ENCODE measurements at places on chromosomes 5 and 9.

GRCh38 chr5:109038209-109038840 is 290.6 kb downstream of the FER start:
- DNase-seq, result no peak

DNA sequence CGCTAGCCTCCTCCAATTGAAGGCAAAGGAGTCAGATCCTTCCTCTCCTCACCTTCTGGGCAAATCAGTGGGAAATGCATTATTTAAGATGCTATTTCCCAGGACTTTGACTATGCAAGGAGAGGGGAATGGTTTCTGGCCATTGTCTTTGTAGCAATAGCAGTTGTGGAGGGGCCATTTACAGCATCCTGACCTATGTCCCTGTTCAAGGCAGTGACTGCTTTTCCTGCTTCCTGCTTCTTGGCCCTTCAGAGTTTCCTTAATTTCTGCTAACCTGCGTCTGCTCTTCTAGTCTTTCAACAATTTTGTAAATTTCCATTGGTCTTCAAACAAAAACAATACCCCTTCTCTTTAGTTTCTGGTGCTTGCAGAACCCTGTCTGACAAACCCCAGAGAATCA is 72.8 kb upstream of the PPARGC1B start:
- no peak for DNase-seq

- DNase-seq, result no peak
Observed at GRCh38 chr9:123867034-123867433, 62.9 kb downstream of the DENND1A start.

GRCh38 chr5:56837956-56838355 is 22.6 kb downstream of the MAP3K1 start:
- no peak for DNase-seq

DNA sequence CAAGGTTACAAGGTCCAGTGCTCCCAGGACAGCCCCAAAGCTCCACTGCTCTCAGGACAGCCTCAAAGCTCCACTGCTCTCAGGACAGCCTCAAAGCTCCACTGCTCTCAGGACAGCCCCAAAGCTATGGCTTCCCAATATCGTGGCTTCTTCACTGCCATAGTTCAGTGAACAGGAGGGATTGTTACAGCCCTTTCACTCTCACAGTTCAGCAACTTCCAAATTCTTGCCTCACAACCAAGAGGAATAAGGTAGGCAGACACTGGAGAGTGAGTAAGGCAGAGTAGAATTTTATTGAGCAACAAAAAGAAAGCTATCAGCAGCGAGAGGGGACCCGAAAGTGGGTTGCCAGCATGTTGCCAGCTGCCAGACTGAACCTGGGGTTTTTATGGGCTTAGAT is 277.6 kb downstream of the CDH10 start:
- no peak for DNase-seq

GRCh38 chr5:168072665-168073064 is 218.8 kb upstream of the WWC1 start:
- DNase-seq, result no peak

GRCh38 chr5:172624083-172624995 is 16.7 kb upstream of the NEURL1B start:
- no peak for DNase-seq

DNA sequence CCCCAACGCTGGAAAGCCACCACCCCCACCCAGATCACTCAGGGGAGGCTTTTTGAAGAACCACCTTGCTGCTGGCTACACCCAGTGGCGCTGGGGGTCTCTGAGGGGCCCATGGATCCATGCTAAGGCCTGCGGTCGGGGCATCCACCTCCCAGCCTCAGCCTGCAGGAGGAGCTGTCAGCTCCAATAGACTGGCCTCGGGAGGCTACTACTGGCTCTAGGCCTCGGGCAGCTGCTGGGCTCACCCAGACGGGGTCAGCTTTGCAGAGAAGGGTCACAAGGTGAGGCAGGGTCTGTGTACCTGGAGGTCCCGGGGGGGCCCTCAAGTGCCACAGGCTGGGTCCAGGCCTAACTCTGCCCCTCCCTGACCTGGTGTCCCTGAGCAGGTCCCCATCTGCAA is 193.7 kb downstream of the OLFM1 start:
- no peak for DNase-seq

- DNase-seq, result no peak
Observed at GRCh38 chr9:120383999-120384924, 195.7 kb downstream of the CDK5RAP2 start.

GRCh38 chr5:139880416-139881142 is 85.0 kb downstream of the PSD2 start:
- DNase-seq, result no peak

GRCh38 chr5:157502143-157502647 is 42.2 kb downstream of the NIPAL4 start:
- DNase-seq, result no peak

GRCh38 chr5:133241179-133242092 is 189.6 kb downstream of the HSPA4 start:
- no peak for DNase-seq

DNA sequence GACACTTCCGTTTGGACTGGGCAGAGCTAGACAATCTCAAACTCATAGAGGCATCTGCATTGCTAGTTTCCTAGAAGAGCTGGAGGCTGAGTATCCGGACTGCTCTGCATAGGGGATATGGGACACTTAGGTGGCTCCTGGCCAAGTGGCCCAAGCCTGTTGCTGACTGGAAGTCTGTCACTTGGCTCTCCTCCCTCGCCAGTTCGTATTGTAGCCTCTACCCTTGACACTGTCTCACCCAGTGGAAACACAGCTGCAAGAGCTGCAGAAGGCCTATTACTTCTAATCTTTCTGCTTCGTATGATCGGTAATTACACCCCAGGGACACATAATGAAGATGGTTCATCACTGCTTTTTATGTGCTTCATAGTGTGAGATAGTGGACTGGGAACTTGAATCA is 34.7 kb downstream of the ITGA1 start:
- no peak for DNase-seq

- DNase-seq, result no peak
Observed at GRCh38 chr9:69131682-69132081, 42.4 kb upstream of the TJP2 start.

DNA sequence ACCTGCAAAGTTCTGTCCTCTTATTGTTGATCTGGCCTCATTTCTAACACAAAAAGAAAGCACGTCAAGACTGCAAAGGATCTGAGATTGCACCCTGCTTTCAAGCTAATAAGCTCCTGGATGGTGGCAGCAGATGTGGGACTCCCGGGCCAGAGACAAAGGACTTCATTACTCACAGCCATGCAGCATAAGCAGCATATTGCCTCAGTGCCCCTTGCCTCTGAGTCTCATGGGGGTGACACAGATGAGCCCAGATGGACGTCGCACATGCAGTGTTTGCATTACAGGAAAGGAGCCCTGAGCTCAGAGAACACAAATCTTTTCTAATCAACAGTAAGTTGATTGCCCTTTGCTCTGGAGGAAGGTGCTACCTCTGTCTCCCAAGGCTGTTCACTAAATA is 105.0 kb downstream of the SLC28A3 start:
- no peak for DNase-seq

DNA sequence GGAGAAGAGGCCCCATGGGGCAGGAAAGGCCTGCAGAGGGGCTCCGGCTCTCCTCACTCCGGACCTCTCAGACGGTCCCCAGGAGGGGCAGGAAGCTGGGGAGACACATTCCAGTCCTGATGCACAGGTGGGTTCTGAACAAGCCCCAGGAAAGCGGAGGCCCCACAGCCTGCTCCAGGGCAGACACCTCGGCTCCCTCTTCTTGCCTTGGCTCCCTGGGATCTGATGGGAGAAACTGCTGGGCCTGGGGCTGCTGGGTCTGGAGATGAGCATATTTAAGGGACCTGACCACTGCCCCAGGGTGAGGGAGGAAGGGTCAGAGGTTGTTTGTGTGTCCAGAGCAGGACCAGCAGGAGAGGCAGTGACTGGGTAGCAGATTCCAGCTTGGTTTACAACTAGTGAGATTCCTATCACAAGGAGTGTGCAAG is 1.2 kb downstream of the CORO2A start:
- DNase-seq, result no peak

DNA sequence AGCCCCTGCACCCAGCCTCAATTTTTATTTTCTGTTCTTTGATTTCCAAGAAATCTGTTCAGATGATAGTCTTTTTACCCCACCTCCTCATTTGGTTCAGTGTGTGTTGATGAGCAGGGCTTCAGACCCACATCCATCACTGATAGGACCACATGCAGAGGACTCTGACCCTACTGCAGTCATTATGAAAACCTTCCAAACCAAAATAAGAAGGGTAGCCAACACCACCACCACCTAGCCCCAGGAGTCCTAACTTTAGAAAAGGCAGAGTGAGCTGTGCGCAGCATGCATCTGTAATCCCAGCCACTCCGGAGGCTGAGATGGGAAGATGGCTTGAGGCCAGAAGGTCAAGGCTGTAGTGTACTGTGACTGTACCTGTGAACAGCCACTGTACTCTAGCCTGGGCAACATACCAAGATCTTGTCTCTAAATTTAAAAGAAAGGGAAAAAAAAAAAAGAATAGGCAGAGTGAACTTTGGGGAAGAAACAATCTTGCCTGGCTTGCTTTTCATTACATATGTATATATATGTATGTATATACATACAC is 13.0 kb downstream of the CDKN2AIPNL start:
- DNase-seq, result no peak

DNA sequence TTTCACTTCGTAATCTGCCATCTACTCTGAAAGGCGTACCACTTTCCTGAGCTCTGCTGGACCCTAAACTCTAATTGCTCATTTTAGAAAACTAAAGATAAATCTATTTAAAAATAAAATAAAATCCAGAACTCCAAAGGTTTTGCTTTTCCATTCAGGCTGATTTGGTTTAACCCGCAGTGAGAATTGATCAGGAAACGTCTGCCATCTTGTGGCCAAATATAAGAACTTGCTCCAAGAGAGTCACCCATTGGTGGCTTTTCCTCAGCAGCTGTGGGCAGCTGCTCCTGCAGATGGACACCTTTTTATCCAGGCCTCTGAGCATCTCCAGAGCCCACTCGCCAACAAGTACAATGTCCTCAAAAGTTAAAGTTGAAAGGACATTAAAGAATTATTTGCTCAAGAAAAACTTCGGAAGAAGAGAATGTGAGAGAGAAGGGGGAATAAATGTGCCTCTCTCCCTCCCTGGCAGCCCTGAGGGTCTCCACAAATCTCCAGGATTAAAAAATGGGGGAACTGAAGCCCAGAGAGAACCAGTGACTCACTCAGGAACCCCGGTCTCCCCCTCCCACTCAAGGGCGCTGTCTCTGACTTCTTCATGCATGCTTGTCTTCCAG is 4.1 kb downstream of the SAXO1 start:
- no peak for DNase-seq

DNA sequence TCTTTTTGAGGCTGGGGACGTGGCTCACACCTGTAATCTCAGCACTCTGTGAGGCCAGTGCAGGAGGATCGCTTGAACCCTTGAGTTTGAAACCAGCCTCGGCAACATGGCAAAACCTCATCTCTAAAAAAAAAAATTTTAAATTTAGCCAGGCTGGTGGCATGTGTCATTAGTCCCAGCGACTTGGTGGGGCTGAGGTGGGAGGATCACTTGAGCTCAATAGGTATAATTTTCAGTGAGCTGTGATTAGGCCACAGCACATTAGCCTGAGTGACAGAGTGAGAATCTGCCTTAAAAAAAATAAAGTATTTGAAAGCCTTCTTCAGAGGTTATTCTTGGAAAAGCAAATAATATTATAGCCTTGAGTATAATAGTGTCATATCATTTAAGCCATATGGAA is 41.8 kb downstream of the NSD1 start:
- no peak for DNase-seq
